Globus pallidus (tissue), 1 donor: ENCODE measurements at places on chromosomes 3 and 15.
A peak's percentile ranks its signal among the peaks of the same experiment; 100 is the strongest.

DNA sequence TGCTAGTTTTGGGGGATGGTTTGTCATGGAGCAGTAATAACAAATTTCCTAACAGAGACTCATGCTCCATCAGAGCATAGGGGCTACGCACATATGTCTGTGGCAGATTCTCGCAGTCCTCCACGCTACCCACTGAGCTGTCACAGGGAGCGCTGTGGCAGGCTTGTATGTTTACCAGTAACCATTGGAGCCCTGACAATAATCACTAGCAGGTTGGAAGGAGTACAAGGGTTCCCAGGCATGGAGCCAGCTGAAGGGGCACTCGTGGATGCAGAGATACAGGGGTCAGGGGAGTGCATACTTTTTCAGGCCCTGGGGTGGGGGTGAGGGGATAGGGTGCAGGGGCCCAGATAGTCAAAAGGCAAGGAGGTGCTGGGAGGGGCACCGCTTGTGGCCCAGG, 7.9 kb upstream of the GP9 start:
- DNase-seq = no peak

DNA sequence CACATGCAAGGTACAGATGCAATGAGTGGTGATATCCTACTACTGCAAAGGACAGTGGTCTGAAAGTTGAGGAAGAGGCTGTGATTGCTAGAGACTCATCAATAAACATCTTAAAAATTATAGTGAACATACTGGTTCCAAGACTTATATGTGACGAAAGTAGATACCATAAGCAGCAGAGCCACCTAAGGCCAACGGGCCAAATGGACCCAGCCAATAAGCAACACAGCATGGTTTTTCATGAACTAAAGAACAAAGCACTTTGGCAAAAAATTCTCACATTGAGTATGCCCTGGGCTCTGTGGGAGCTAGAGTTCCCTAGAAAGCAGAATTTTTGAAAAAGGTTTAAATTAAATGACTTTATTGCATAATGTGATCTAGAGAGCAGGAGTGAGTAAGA, 272.1 kb downstream of the SI start:
- DNase-seq = peak; percentile 34

- DNase-seq = no peak
Measured at GRCh38 chr3:51385621-51386091, 565 bp downstream of the MANF start.

GRCh38 chr15:52289629-52290081, 5.9 kb downstream of the MYO5C start:
- peak; percentile 43 for DNase-seq

GRCh38 chr15:27214032-27214431, 243.1 kb downstream of the GABRG3 start:
- no peak for DNase-seq

DNA sequence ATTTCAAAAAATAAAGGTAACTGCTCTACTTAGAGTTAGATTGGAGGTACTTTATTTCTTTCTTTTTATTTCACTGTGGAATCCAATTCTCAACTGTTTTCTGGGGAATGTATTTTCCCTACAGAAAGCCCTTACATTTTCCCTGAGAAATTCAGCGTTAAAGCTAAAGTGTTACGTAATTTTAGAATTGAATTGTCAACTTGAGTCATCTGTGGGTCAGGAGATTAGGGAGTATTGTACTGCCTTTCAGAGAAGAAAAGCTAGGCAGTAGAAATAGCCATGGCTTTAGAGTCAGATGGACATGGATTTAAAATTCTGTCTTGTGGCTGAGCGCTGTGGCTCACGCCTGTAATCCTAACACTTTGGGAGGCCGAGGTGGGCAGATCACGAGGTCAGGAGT, 728.6 kb downstream of the ROBO1 start:
- DNase-seq = no peak

GRCh38 chr3:196216681-196217211, 412 bp downstream of the SLC51A start:
- DNase-seq = no peak

DNA sequence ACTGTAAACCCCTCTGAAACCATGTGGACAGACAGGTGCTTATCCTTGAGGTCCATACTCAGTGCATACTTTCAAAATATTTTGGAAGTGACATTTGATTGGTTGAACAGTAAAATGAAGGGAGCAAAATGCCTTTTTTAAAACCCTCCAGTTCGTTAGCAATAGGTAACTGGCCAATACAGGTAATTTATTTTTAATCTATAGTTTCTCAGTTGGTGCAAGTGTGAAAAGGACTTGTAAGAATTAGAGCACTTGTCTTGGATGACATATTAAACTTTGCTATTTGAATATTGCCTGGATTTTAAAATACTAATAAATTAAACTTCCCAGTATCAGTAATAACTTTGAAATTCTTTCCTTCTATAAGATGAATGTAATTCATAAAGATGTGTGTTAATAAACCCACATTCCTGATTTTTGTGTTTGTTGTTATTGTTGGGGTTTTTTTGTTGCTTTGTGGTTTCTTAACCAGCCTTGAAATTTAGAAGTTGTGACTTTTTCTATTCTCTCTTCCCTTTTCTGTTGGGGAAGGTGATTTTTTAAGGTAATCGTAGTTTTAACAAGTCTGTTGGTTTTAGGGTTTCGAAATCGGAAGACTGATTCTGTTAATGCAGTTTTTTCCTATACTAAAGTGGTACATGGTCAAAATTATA, 90.0 kb downstream of the STT3B start:
- DNase-seq = no peak

GRCh38 chr3:117856354-117856753, 1146.8 kb downstream of the TUSC7 start:
- no peak for DNase-seq

DNA sequence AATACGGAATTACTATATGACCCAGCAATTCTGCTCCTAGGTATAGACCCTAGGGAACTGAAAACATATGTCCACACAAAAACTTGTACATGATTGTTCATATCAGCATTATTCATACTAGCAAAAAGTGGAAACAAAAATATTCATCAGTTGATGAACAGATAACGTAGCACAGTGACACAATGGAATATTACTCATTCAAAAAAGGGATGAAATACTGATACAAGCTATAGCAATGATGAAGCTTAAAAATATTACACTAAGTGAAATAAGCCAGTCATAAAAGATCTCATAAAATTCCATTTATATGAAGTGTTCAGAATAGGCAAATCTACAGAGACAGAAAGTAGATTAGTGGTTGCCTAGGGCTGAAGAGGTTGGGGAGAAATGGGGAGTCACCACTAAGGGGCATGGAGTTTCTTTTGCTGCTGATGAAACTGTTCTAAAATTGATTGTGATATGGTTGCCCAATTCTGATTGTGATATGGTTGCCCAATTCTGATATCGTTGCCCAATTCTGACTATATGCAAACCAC, 10.5 kb downstream of the C15orf61 start:
- no peak for DNase-seq

GRCh38 chr15:29003191-29003839, 117.5 kb downstream of the APBA2 start:
- no peak for DNase-seq

- no peak for DNase-seq
Measured at GRCh38 chr15:60418096-60418495, 20.3 kb upstream of the ANXA2 start.

GRCh38 chr15:36024031-36024688, 478.2 kb upstream of the DPH6 start:
- DNase-seq = no peak

- peak; percentile 25 for DNase-seq
Measured at GRCh38 chr3:189270248-189270832, 98.6 kb downstream of the TPRG1 start.

DNA sequence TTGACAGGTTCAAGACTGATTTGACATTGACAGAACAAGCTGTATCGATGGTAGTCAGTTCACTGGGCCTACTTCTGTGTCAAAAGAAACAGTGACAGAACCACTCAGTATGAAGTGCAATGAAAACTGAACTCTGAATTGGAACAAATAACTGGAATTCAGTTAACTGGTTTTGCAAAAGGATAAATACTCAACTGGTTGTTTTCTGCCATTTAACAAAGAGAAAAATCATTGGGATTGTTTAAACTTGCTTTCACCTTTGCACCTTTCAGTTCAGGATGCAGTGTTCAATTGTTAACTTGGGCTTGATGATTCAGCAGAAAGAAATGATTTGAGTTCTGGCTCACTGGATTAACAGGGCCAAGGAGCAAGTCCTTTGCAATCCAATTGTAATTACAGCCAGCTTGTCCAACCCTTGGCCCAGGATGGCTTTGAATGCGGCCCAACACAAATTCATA, 4.9 kb downstream of the BTD start:
- DNase-seq = no peak

- peak; percentile 58 for DNase-seq
Measured at GRCh38 chr3:139353920-139354556, 10.2 kb downstream of the MRPS22 start.

GRCh38 chr15:49315391-49315823, 107.6 kb upstream of the FGF7 start:
- no peak for DNase-seq

DNA sequence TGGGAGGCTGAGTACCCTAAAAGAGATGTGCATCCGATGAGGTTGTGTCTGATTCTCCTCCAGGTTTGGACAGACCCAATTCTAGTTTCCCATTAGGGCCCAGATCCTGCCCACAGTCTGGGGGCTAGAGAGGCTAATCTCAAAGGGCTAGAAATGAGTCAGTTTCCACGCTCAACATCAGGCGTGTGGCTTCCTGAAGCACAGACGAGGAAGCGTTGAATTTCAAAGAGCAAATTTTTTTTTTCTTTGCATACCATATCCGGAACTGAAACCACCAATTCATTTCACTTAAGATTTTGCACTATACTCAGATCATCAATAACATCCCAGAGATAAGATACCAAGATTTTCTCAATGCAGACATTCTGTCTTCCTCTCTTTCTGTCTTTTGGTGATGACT, 173.8 kb upstream of the BCL6 start:
- DNase-seq = no peak

GRCh38 chr3:100815583-100815982, 106.3 kb downstream of the TFG start:
- DNase-seq = no peak

- DNase-seq = no peak
Measured at GRCh38 chr3:135239615-135239884, 444.5 kb downstream of the EPHB1 start.

DNA sequence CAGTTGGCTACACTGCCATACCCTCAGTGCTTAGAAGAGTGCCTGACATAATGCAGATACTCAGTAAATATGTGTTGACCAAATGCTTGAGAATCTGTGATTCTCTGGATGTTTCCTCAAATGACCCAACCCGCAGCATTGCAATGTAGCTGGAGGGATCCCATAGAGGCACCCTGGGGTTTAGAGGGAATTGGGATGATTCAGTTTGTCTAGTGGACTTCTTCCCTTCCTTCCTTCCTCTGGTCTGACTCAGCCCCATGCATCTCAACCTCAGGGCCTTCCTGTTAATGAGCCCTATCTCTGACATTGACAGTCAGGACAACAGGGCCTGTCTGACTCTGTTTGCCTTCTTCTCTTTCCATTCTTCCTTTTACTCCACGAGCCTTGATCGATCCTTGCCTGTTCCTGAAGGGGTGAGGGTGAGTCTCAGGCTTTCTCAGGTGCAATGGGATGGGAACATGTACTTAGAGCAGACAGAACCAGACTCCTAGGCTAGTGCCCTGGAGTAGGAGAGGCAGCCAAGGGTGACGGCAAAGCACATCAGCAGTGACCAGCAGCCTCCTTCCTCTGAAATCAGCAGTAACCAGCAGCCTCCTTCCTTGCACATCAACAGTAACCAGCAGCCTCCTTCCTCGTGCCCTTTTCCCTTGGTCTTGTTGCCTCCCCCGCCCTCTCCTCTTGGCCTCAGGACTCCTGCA, 78.2 kb downstream of the DGKG start:
- DNase-seq = no peak

DNA sequence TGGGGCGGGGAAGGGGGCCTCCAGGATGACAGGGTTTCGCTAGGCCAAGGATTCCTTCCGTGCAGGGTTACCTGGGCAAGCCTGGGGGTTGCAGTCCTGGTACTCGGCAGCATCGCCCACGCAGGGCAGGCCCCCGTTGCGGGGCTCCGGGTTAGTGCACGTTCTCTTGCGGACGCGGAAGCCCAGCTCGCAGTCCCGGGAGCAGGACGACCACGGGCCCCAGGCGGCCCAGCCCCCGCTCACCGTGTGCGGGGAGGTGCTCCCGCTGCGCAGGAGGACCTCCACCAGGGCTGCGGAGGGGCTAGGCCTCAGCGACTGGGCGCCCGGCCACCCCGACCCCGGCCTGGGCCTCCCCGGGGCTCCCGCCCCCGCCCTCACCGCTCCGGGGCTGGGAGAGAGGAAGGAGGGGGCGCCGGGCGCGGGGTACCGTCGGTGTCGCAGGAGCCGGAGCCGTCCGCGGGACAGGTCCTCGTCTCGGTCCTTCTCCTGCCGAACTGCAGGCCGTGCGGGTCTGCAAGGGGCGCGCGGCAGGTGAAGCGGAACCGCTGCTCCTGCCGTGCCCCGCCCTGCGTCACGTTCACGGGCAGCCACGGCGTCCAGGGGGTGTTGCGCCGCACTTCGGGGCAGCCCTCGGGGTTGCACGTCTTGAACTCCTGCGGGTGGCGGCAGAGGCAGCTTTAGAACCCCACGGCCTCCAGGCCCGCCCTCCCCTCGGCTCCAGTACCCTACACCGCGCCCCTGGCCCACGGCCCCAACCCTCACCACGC, 114.6 kb downstream of the SEMA5B start:
- DNase-seq = no peak

GRCh38 chr3:79845546-79845945, 77.7 kb upstream of the ROBO1 start:
- no peak for DNase-seq

- no peak for DNase-seq
Measured at GRCh38 chr3:151236736-151237135, 33.7 kb upstream of the GPR171 start.

DNA sequence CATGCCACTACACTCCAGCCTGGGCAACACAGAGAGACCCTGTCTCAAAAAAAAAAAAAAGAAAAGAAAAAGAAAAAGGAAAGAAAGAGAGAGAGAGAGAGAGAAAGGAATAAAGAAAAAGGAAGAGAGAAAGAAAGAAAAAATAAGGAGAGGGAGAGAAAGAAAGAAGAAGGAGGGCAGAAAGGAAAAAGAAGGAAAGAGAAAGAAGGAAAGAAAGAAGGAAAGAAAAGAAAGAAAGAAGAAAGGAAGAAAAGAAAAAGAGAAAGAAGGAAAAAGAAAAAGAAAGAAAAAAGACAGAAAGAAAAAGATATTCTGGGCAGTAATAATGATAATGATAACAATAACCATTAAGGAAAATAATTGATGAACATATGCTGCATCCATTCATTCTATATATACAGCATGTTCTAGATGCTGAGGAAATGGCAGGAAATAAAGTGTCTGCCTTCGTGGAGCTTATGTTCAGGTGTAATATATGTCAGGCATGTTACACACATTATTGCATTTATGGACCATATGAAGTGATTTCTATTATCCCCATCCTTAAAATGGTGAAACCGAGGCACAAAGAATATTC, 37.4 kb upstream of the MAGEF1 start:
- DNase-seq = no peak

- DNase-seq = no peak
Measured at GRCh38 chr3:23051240-23052140, 151.6 kb upstream of the UBE2E2 start.

GRCh38 chr3:101701696-101702634, 15.4 kb upstream of the RPL24 start:
- DNase-seq = no peak

GRCh38 chr3:157113832-157114505, 46.0 kb downstream of the CCNL1 start:
- DNase-seq = no peak
